ENCODE measurements at places on chromosomes 7 and 10.

DNA sequence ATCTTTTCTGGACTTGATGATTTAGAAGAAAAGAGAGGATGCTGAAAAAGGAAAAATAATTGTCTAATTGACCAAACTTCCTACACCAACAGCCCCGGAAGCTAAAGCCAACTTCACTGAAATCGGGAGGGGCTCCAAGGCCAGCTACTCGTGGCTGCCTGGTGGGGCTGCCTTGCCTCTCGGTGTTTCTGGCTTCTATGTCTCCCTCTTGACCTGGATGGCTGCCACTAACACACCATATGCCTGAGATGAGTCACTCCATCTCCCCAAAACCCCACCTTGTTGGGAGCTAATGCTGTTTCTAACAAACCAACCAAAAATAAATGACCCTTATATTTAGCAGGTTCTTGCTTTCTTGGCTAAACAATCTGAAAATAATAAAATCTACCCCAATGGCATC, 87.6 kb upstream of the AFAP1L2 start:
- DNase-seq, result no peak

- no peak for DNase-seq
These were observed 520.0 kb downstream of the PARD3 start for GRCh38 chr10:34295142-34295548.

GRCh38 chr7:127828843-127829500, 177.0 kb downstream of the SND1 start:
- no peak for DNase-seq

GRCh38 chr10:87505366-87506111, 846 bp downstream of the MINPP1 start:
- DNase-seq, result peak; percentile 5

GRCh38 chr7:31664890-31665289, 22.1 kb upstream of the PPP1R17 start:
- DNase-seq, result no peak

GRCh38 chr7:121774563-121774962, 98.4 kb upstream of the PTPRZ1 start:
- DNase-seq, result no peak

GRCh38 chr7:99616359-99617191, at the start of gene ZSCAN25:
Gene ZSCAN25, plus strand, starts transcription at chr7:99616946. Its CDS starts 2,661 bp downstream, at chr7:99619607.
- DNase-seq, result peak; percentile 97

DNA sequence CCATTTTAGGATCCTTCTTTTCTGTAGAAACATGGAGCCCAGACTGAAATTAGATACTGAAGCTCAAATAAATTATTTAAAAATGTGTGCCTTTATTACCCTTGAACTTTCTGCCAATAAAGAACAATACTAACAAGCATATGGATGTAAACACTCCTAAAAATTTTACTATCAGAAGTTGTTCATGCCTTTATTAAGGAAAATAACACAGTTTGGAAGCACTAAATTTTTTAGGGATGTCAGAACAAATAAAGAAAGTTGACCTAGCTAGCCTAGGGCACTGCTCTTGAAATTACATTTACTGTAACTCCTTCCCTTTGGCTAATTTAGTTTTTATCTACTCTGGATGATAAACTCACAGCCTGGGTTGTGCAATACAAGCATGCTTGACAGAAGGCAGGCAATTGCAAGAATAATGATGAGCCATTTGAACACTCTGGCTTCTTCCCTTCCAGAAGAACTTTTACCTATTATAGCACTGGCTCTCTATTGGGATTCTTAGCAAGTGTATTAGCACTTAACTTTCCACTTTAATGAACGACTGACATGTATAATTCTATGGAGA, 351.7 kb upstream of the C7orf33 start:
- DNase-seq, result no peak

GRCh38 chr10:101354328-101355071, 535 bp downstream of the BTRC start:
- DNase-seq, result peak; percentile 34

- DNase-seq, result no peak
These were observed 62.6 kb downstream of the ADK start for GRCh38 chr10:74213571-74214162.

GRCh38 chr7:124784879-124785818, 19.6 kb upstream of the GPR37 start:
- peak; percentile 36 for DNase-seq

DNA sequence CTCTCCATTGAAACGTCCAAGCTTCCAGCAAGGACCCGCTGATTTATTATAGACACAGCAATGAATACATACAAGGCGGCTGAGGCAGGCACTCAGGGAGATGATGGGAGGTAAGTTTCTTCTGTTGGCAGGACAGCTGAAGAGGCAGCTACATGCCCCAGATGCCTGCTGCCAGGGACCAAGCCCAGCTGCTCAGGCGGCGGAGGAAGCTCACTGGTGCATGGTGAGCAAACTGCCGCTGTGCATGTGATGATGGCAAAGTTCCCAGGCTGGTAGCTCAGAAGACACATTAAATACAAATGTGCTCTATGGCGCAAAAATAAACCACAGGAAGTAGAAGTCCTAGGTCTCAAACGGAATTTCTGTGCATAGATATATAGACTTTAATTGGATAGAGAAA, 2.3 kb downstream of the DNTT start:
- DNase-seq, result peak; percentile 76

DNA sequence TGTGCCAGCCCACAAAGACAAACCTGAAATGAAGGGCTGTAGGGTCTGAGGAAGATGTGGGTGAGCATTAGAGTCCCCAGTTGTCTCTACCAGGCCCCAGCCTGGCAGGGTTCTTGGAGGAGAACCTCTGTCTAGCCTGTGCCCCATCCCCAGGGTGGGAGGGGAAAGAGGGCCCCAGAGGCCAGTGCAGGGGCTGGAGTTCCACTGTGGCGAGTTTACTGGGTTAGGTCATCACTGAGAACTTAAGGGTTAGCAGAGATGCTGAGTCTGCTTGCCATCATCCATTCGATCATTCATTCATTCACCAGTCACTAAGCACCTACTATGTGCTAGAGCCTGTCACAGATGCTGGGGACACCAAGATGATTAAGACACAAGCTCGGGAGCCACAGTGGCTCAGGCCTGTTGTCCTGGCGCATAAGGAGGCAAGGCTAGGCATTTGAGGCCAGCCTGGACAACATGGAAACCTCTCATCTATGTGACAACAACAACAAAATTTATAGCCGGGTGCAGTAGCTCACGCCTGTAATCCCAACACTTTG, 2.6 kb downstream of the ANKRD2 start:
- DNase-seq, result no peak

- no peak for DNase-seq
These were observed 355.1 kb upstream of the SHH start for GRCh38 chr7:156167417-156167807.

- no peak for DNase-seq
These were observed 126.7 kb downstream of the TPST1 start for GRCh38 chr7:66331883-66332282.

DNA sequence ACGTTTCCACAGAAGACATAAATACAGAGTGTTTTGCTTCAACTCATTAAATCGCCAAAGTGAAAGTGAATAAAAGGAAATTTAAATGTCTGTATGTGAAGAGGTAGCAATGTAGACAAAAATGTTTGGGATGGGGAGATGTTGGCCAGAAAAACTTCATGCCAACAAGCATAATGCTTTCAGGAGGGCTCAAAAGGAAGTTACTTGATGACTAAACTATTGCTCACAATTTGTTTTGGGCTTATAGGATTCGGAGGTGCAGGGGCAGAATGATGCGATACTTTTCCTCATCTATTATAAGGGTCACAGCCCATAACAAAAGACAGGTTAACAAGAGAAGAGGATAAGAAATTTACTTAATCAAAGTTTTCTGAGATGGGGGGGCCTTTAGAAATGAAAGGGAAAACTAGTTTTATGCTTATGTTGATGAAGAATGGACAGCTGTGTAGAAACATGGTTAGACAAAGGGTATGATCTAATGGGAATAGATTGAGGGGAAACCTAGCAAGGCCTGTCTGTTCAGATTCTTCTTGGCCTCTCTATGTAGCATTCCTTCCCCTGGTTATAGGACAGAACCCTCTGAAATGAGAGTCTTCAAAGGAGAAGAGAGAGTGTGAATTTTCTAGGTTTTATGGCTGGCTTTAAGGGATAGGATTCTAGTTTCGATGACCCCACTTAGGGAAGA, 898.6 kb downstream of the LRMDA start:
- no peak for DNase-seq

DNA sequence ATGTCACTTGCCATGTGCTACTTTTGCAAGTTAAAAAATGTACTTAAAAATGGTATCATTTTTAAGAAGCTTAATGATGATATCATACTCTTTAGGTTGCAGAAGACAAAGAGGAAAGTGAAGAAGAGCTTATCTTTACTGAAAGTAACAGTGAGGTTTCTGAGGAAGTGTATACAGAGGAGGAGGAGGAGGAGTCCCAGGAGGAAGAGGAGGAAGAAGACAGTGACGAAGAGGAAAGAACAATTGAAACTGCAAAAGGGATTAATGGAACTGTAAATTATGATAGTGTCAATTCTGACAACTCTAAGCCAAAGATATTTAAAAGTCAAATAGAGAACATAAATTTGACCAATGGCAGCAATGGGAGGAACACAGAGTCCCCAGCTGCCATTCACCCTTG, 6.1 kb downstream of the LMOD2 start:
- DNase-seq, result no peak

DNA sequence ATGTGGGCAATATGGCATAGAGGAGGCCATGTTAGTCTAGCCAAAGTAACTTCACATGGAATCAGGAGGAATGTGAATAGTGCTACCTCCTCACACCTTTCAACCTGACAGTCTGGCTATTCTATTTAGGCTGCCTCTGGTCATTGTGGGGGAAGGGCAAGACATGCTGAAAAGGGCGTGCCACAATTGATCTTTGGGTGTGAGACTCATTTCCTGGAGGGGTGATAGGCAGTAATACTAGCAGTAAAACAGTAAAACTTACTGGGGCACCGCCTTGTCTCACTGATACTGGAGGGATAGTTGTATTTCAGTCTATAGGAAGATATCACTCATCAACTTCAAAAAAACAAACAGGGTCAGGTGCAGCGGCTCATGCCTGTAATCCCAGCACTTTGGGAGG, 88.7 kb downstream of the TMEM168 start:
- DNase-seq, result no peak

All from NCI-H1092 (cell line).